Fibroblast of upper back skin (primary cell): ENCODE measurements at places on chromosomes 1 and 21.
A peak's percentile ranks its signal among the peaks of the same experiment; 100 is the strongest.

DNA sequence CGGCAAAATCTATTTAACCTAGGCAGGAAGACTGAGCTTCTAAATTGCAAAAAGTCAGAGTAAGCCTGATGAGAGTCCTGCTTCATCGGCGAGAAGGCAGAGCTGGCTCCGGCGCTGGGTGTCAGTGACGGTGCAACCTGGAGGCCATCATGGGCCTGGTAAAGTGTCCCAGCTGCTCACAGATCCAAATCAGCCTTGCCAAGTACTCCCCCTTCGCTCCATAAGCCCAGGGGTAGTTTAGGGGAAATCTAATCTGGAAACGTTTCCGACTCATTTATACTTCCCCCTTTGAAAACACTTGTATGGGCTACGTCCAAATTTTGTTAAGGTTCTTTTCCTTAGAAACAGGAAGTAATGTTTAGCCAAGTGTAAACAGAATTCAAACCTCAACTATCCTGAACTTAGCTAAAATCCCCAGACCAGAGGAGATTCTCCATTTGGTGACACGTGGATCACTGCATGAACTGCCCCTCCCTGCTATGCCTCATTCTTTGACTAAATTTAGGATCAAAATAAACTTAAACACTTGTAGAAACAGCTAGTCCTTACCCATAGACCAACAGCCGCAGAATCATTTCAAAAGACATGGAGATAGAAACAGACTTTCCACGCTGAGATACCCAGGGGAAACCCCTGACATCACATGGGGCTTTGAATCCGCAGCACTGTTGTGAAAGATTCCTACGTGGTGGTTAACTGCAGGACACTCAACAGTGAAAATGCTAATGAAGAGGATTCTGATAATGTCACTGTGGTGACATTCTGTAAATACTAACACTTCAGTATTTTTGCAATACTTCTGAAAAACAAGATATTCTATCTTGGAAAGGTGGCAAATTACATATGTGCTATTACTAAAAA, 172.7 kb downstream of the TGFBR3 start:
- DNase-seq = no peak

DNA sequence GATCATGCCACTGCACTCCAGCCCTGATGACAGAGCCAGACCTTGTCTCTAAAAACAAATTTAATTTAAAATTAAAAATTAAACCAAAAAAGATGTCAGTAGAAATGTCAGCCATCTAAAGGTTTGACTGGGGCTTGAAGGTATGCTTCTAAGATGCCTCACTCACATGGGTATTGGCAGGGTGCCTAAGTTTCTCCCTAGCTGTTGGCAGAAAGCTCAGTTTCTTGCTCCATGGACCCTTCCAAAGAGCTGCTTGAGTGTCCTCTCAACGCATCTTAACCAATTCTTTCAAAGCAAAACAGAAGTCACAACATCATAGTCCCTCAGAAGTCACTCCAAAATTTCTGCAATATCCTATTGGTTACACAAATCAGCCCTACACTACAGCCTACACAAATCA, 231.0 kb upstream of the ADGRL2 start:
- no peak for DNase-seq

DNA sequence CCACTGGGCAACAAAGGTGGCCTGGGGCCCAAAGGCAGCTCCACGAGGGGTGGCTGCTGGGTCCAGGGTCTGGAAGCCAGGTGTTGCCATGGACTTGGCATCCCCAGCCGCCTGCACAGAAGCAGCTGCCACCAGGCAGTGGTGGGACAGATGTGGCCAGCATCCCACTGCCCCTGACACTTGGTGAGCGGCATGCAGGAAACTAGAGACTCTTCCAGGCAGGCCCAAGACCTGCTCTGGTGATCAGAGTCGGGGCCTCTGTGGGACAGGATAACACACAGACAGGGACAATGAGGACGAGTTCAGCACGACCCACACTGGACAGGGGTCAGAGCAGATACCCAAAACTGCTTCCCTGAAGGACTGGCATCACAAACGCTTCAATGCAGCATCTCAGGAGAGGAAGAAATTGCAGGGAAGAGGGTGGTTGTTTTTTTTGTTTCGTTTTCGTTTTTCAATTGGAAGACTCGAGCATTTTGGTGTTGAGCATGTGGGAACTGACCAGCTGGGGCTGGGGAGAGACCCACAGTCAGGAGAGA, 34.1 kb upstream of the RNF187 start:
- DNase-seq = no peak

DNA sequence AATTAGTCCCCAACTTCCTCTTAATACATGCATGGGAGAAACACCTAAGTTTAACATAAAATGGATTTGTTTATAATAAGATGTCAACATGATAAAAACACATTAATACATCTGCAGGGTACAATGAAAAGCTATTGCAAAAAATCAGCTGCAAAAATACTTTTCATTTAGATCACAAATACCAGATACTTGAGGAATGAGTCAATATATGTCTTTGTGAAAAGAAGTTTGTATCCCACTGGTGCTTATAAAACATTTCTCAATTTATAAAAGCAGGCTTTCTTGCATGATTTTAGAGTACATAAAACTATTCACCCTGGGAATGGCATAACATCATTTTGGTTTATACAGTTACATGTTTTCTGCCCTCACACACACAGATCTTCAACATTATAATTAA, 18.6 kb upstream of the PRKAA2 start:
- peak; percentile 58 for DNase-seq

DNA sequence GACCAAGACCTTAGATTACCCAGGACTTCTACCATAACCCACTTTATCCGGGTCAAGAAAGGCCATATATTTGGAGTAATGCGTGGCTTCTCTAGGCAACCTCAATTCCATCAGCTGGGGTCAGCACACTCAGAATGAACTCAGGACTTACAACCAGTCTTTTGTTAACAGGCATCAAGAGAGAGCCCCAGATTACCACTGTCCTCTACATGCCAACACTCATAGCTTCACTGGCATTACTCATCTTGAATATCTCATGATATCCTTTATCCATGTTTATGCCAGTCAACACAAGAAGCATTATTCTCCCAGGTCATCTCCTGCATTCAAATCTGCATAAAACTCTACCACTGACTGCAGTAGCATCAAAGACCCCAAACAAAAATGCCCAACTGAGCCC, 6.6 kb upstream of the FCGR2A start:
- DNase-seq = no peak

- DNase-seq = no peak
These were observed 101.1 kb downstream of the NPHP4 start for GRCh38 chr1:5891137-5891536.

GRCh38 chr1:55965981-55966461, 613.3 kb downstream of the PLPP3 start:
- DNase-seq = peak; percentile 95
